Stimulated activated CD4-positive, alpha-beta T cell treated with anti-CD3 and anti-CD28 coated beads, Interleukin-12 subunit alpha, Interleukin-12 subunit beta, amount 100 ng/mL, for 24 hours (primary cell): ENCODE measurements at places on chromosomes 5 and 9.

GRCh38 chr9:36843964-36844363 lies 190.1 kb downstream of the PAX5 start:
- no peak for DNase-seq

GRCh38 chr5:80437326-80437725 lies 29.5 kb downstream of the ZFYVE16 start:
- DNase-seq: no peak

- no peak for DNase-seq
Observed at GRCh38 chr9:81885602-81886001, 42.6 kb upstream of the SPATA31D4 start.

- no peak for DNase-seq
Observed at GRCh38 chr5:94793816-94794198, 175.3 kb downstream of the SLF1 start.

DNA sequence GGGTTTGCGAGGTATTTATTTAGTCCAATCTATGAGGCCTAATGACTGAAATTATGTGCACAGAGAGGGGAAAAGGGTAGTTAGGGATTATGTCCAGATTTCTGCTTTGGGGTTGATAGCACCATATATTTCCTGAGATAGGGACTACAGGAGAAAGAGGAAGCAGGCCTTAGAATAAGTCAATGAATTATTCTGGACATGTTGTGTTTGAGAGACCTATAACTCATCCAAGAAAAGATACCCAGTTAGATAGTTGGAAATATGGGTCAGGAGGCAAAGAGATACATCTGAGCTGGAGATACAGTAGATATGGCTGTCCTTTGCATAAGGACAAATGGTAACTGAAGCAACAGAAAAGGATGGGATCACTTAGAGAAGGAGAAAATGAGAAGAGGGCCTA lies 53.1 kb downstream of the NR3C1 start:
- DNase-seq: no peak

DNA sequence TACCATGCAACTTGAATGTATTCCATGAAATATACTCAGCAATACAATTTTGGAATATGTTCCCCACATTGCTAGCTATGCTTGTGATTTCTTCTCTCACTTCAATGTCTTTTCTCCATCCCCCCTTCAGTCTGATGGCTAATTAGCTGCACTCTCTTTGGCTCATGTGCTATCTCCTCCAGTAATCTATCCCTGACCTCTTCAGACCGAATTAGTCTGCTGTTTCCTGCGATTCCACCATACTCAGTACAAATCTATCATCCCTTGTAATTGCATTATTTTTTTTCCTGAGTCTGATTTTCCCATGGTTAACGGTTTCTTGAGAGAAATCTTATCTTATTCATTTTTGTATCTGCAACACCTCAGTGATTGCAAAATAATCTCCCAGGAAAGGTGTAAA lies 360.7 kb upstream of the CDH10 start:
- DNase-seq: no peak

- DNase-seq: no peak
Observed at GRCh38 chr5:149147676-149148075, 6.4 kb downstream of the ABLIM3 start.

- no peak for DNase-seq
Observed at GRCh38 chr5:148998174-148998797, 64.6 kb downstream of the SH3TC2 start.

GRCh38 chr5:64834611-64835010 lies 65.9 kb downstream of the CWC27 start:
- DNase-seq: no peak

GRCh38 chr9:137828527-137829259 lies 48.9 kb upstream of the CACNA1B start:
- DNase-seq: no peak

GRCh38 chr5:56625541-56625940 lies 189.8 kb upstream of the MAP3K1 start:
- DNase-seq: no peak

DNA sequence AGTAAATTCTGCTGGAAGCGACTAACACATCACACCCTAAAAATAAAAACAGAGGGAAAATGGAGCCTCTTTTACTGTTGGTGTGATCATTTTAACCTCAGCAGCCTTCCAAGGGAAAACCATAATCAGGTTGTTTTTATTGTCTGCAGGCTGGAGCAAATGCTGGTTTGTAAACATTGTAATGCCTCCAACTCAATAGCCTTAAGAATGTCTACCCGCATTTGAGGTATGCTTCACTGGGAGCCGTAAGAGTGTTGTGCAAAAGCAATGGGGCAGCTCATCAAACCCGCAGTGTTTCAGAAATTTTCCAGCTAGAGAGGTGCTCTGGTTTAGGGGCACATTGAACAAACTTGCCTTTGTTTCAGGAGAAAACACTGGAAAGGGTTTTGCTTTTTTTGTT lies 17.0 kb downstream of the NIM1K start:
- DNase-seq: no peak

GRCh38 chr9:117886616-117887015 lies 182.4 kb downstream of the TLR4 start:
- no peak for DNase-seq

DNA sequence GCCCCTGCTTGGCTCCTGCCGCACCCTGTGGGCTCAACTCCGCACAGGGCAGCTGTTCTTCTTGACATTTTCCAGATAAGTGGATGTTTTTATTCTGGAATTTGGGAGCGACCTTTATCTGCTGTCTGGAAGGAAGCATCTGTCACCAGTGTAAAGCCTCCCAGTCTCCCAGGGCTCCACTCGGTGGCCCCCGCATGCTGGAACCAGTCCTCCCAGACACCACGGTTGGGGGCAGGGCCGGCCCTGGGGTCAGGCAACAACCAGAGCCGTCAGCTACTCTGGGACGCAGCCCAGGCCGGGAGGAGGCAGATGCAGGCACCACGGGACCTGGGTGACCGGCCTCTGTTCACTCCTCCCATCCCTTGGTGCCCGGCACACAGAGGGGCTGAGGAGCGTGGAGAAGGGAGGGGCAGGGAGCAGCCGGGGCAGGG lies 92.8 kb upstream of the ADAMTS2 start:
- DNase-seq: no peak

DNA sequence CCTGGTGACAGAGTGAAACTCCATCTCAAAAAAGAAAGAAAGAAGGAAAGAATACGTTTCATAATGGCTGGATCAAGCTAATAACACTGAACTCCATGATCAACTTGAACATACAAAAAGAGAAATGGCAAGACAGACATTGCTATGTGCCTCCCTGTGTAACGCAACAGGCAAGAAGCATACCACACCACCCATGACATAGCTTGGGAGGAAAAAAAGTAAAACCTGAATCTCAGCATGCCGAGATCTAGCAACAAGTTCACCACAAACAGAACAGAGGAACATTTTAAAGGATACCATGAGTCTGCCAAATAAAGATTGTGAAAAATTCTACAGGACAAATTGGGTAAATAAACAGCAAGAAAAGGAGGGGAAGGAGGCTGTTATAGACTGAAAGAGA lies 26.7 kb downstream of the HOMER1 start:
- DNase-seq: no peak

GRCh38 chr9:133290751-133291302 lies 15.8 kb upstream of the ABO start:
- DNase-seq: no peak

- DNase-seq: no peak
Observed at GRCh38 chr9:76654051-76654461, 110.2 kb upstream of the PCA3 start.

- no peak for DNase-seq
Observed at GRCh38 chr9:31520301-31521085, 864.0 kb upstream of the ACO1 start.

DNA sequence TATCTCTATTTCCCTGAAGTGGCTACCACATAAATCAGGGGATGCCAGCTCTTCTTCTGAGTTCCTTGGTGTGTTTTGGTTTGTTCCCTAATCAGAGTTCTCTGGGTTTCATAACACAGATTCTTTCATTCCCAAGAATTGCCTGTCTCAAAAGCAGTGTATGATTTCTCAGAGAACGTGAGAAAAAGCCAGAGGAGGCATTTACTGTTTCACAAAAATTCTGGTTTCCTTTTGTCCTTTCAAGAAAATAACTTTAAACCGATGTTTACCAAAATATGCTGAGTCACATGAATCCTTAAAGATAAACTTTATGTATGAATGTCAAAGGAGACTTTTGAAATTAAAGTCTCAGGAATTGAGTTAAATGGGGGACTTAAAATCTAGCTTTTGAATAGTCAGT lies 314.3 kb downstream of the EBF1 start:
- DNase-seq: no peak

GRCh38 chr5:93596676-93597490 lies 13.9 kb downstream of the NR2F1 start:
- DNase-seq: no peak

GRCh38 chr9:33202018-33202417 lies 34.9 kb upstream of the B4GALT1 start:
- no peak for DNase-seq

DNA sequence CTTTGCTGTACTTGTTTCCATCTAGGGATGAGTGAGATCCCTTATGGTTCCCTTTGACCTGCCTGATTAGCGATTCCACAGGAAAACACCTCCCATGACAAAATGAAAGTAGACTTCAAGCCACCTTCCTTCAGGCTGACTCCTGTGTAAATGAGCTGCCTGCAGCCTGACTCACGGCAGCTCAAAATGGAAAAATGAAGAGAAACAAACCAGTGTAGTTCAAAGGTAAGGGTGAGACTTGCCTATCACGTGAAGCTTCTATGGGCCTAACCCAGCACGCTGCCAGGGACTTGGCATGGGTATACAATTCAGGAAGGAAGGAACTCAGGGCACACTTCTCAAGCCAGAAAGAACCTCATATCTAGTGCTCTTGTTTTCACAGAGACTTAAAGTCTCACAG lies 110.1 kb upstream of the LRRTM2 start:
- no peak for DNase-seq

DNA sequence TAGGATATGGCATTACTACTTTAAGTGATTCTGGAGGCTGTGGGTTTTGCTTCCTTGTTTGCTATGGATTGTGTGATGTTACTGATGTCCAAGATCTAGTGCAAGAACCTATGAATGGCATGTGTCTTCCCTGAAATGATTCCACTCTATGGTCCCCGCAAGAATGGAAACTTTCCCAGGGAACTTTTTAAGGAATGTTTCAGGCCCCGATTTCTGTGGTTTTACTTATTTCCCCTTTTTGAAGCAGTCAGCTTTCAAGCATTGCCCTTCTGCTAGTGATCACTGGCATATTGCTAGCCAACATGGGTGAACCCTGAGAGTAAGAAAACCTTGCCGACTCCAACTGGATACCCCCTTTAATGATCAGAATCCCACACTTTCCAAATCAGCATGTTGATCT lies 26.6 kb upstream of the CD180 start:
- no peak for DNase-seq

- DNase-seq: no peak
Observed at GRCh38 chr5:51188001-51188591, 195.2 kb upstream of the ISL1 start.

DNA sequence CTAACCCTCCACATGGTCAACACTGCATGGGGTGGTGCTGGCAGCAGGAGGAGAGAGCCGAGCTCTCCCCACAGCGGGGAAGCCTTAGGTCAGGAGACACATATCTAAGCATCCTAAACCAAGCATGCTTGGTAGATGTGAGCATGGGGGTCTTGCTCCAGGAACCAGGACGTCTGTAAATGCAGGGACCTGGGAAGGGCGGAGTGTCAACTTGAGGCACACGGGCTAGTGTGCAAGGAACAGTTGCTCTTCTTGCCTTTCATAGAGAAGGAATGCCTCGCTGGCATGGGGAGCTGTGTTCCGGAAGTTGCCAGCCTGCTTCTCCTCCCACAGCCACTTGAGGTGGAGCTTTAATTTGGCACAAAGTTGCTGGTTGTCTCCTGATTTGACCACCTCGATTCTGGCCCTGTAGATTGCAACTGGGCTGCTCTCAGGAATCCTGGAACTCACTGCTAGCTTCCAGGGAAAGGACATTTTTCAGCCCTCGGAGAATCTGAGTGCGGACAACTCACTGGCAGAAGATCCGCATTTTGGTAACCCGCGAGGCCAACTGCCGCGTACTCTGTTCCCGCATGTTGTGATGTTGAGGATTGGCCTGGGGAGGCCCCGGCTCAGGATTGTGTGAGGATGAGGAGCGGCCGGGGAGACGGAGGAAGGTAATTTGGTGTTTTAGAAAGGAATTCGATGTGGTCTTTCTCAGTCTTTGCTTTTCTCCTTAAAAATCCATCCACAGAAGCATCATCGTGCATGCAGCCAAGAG lies 370.3 kb upstream of the IRX1 start:
- DNase-seq: no peak

DNA sequence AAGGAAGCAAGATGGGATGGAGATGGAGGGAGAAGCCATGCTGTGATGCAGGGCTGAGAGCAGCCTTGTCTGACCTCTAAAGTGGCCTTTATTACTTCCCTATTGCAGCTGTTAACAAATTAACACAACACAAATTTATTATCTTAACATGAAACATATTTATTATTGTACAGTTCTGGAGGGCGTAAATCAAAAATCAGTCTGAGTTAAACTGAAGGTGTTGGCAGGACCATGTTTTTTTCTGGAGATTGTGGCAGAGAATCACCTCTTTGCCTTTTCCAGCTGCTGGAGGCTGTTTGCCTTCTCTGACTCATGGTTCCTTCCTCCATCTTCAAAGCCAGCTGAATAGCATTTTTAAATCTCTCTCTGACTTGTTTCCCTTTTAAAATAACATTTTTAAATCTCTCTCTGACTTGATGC lies 7.2 kb upstream of the MCC start:
- no peak for DNase-seq

GRCh38 chr5:68305223-68305870 lies 89.8 kb downstream of the PIK3R1 start:
- DNase-seq: no peak

- no peak for DNase-seq
Observed at GRCh38 chr9:22395687-22396141, 50.9 kb upstream of the DMRTA1 start.

GRCh38 chr9:127835991-127836516 lies 18.4 kb downstream of the ENG start:
- no peak for DNase-seq

DNA sequence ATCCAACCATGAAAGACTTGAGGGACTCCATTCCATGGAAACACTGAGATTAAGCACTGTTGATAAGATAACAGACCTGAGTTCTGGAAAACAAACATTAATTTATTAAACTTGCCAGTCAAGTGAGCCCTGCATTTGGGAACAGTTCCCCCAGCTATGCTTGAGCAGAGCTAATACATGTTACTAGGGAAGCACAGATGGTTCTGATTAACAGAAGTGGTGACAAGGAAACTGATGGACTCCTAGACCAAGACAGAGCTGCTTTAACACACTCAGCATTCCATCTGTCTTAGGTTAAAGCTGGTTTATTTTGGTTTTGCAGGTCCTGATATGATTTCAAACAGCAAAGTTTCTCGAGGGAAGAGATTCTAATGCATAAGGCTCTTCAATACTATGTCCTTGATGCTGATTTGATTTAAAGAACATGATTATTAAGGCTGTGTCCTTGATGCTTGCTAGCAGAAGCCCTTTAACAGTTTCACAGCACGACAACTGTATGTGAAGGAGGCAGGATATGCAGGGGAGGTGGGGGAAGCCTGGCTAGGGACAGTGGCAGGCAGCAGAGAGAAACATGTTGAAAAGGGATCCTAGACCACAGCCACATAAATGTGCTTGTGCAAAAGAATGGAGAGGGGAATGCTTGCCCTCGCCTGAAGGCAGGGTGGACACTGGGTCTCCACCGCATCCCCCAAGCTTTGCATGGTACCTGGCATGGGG lies 66.2 kb downstream of the ACTBL2 start:
- DNase-seq: no peak

- no peak for DNase-seq
Observed at GRCh38 chr5:143652108-143652700, 159.8 kb upstream of the HMHB1 start.

GRCh38 chr9:87500491-87501270 lies 3.0 kb downstream of the DAPK1 start:
- DNase-seq: no peak

GRCh38 chr5:176513788-176514187 lies 23.4 kb downstream of the RNF44 start:
- no peak for DNase-seq
